ENCODE measurements at places on chromosomes 11 and 22.

DNA sequence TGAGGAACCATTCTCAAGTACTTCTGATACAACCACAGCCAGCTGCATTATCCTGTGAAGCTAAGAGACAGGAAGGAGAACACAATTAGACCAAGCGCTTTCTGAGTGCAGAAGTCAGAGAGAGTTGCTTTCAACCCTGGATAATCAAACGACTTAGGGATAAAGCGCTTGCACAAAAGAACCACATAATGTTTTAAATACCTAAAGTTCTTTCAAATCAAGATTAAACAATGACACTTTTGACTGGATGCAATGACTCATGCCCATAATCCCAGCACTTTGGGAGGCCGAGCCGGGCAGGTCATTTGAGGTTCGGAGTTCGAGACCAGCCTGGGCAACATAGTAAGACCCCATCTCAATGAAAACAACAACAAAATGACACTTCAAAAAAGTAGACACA, 145.1 kb downstream of the SWAP70 start:
- DNase-seq = no peak

DNA sequence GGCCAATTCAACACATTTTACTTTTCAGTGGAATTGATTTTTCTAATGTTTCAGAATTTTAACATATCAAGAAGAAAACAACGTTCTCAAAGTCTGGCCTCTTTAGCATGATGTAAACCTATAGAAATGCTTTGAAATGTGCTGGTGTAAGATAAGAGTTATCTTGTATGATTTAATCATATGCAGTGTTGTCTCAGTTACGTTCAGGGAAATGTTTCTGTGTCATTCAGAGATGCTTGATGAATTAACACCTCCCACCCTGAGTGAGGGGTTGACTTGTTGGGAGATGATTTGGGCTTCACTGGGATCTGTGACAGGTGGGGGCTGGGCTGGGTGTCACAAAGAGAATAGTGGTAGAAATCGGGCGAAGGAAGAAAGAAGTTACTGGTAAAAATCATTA, 15.7 kb upstream of the MYO18B start:
- DNase-seq = no peak

GRCh38 chr11:8194956-8195355, 26.1 kb upstream of the RIC3 start:
- no peak for DNase-seq

DNA sequence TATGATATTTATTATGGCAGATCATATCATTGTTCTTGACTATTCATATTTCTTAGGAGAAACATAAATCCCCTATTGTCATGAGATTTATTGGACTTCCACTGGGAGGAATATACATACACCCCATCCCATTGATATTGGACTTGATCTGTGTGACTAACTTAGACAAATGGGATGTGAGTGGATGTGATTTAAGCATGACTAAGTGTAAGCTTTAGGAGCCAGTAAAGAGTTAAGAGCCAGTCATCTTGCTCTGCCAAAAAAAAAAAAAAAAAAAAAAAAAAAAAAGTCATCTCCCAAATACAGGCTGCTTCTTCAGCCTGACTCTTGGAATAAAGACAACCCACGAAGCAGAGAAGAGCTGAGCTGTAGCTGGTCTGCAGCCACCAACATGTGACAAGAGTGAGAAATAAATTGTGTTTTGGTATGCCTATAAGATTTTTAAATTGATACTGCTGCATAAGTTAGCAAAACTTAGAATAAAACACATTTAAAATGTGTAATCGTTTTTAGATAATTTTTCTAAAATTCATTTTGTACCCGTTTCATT, 595.0 kb upstream of the LRRC4C start:
- no peak for DNase-seq

DNA sequence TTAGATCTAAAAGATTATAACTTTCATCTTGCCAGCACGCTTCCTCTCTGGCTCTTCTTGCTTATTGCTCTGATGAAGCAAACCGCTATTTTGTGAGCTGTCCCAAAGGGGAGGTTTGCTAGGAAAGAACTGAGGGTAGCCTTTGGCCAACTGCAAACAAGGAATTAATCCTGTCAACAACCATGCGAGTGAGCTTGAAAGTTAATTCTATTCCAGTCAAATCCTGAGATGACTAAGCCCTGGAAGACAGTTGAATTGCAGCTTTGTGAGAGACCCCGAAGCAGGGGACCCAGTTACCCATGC, 10.3 kb upstream of the RNF141 start:
- no peak for DNase-seq

DNA sequence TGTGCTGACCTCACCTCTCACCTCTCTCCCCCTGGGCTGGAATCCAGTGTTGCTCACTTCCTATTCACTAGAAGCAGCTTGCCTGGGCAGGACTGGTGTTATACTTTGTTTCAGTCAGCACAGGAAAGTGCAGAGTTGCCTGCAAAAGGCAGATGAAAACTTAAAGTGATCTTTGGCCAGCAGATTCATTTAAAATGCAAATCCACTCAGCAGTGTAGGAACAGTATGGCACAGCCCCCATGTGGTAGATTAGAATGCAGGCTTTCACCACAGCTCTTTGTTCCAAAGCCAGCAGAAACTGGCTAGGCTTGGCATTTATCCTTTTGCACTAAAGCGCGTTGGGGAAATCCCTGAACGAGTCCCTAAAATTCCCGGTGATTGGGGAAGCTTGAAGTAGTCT, 301.2 kb downstream of the OR4C45 start:
- no peak for DNase-seq

DNA sequence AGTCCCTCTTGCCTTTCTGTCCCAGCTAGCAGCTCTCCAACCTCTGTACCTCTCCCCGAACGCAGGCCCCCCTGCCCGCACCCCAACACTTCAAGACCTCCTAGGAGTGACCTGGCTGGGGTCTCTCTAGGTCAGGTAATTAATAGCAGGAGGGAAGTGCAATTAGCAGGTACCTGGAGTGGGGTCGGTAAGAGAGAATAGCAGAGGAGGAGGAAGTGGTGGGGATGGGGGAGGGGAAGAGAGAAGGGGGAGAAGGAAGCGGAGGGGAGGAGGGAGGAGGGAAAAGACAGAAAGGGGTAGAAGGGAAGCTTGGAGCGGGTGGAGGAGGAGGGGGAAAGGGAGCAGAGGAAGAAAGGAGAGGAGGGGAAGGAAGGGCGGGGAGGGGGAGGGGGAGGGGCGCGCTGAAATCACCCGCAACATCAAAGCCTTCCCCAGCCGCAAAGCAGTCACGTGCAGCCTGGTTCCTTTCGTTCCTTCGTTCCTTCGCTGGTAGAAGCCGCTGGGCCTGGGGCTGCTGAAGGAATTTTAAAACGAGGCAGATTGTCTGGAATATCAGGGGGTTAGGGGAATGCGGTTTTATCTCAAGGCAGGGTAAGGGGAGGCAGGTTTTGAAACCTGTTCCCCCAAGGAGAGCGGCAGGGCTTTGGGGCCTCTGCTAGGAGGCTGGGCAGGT, 29.3 kb upstream of the TCF20 start:
- DNase-seq = no peak

- no peak for DNase-seq
Measured at GRCh38 chr22:46602025-46602424, 18.2 kb upstream of the GRAMD4 start.

DNA sequence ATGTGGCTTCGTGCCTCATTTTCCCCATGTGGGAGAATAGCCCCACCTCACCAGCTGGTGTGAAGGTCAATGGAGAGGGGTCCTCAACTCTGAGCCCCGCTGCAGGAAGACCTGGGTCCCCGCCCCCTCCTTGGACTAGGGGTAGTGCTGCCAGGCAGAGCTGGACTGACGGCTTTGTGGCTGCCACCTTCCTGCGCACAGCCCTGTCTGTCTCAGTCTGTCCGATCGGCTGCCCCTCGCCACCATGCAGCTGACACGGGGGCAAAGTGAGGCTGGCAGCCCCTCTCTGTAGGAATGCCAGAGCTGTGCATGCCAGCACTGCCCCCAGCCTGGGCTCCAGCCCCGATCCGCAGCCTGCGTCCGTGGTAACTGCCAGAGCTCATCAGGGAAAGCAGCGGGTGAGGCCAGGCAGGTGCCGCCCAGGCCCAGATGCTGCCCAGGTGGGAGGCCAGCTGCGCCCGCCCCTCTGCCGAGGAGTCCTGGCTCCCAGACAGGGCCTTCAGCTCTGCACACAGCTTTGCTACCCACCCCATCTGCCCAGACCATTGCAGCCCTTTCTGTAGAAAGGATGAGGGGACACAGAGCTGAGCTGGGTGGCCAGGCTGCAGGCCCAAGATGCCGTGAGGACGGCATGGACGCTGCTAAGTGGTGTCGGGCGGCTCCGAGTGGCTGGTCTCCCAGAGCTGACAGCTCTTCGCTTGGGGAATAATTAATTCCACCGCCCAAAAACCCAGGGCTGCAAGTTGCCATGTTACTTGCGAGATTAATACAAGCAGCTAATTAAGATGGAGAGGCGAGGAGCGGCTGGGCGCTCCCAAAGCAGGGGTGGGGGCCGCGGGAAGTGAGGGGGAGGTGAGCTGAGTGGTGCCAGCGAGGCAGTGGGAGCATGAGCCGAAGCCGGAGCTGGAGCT, 19.5 kb upstream of the FLRT1 start:
- DNase-seq = no peak

GRCh38 chr11:68773521-68774193, 22.3 kb upstream of the TESMIN start:
- no peak for DNase-seq

- no peak for DNase-seq
Measured at GRCh38 chr22:49201046-49201970, 626.4 kb downstream of the BRD1 start.

GRCh38 chr11:69132301-69132670, 23.4 kb upstream of the SMIM38 start:
- DNase-seq = no peak

- no peak for DNase-seq
Measured at GRCh38 chr11:64675450-64676260, 47.3 kb downstream of the NRXN2 start.

All from activated naive CD4-positive, alpha-beta T cell (primary cell).